ENCODE measurements at places on chromosomes 5 and 9. TPM values are rescaled to one million over a fixed set of nuclear protein-coding genes. Genes with fewer than 3 reads are reported as not detected.

GDF9 gene
- total RNA-seq, result 0.14 TPM

GPR151 gene
- total RNA-seq, result not detected

KCNV2 gene
- not detected for total RNA-seq

CNTNAP3B gene
- 17.5 TPM for total RNA-seq

CMBL gene
- 21.9 TPM for total RNA-seq

SH3RF2 gene
- 2.9 TPM for total RNA-seq

ALDH7A1 gene
- total RNA-seq, result 79.7 TPM

SPARC gene
- 18.8 TPM for total RNA-seq

ITGA2 gene
- total RNA-seq, result 10.4 TPM

TRPM6 gene
- 1.9 TPM for total RNA-seq

RPL35 gene
- total RNA-seq, result 2,829 TPM

FREM1 gene
- not detected for total RNA-seq

SCGB3A1 gene
- total RNA-seq, result not detected

CLIC3 gene
- total RNA-seq, result 5.2 TPM

IER5L gene
- total RNA-seq, result 51.5 TPM

KCNT1 gene
- total RNA-seq, result not detected

UIMC1 gene
- 44.2 TPM for total RNA-seq

HIGD2A gene
- 266 TPM for total RNA-seq

FSTL4 gene
- 3.8 TPM for total RNA-seq

IL31RA gene
- total RNA-seq, result 1.3 TPM

ZBTB43 gene
- 8.7 TPM for total RNA-seq

MCIDAS gene
- total RNA-seq, result 1.8 TPM

GALNT12 gene
- 2.9 TPM for total RNA-seq

GABRA1 gene
- total RNA-seq, result not detected

CRB2 gene
- total RNA-seq, result 0.06 TPM

NEUROG1 gene
- total RNA-seq, result not detected

IL13 gene
- total RNA-seq, result not detected

OR13C2 gene
- not detected for total RNA-seq

F2RL2 gene
- total RNA-seq, result 3.3 TPM

ZNF354B gene
- 5.7 TPM for total RNA-seq

CYSRT1 gene
- 5.1 TPM for total RNA-seq

CCL27 gene
- total RNA-seq, result not detected

All from A549 treated with Mapracorat at 1 μM for 4 hours (cell line).